ENCODE measurements at places on chromosomes 2 and 18.
A peak's percentile ranks its signal among the peaks of the same experiment; 100 is the strongest.

- DNase-seq = no peak
Measured at GRCh38 chr2:66915237-66915636, 480.3 kb downstream of the MEIS1 start.

DNA sequence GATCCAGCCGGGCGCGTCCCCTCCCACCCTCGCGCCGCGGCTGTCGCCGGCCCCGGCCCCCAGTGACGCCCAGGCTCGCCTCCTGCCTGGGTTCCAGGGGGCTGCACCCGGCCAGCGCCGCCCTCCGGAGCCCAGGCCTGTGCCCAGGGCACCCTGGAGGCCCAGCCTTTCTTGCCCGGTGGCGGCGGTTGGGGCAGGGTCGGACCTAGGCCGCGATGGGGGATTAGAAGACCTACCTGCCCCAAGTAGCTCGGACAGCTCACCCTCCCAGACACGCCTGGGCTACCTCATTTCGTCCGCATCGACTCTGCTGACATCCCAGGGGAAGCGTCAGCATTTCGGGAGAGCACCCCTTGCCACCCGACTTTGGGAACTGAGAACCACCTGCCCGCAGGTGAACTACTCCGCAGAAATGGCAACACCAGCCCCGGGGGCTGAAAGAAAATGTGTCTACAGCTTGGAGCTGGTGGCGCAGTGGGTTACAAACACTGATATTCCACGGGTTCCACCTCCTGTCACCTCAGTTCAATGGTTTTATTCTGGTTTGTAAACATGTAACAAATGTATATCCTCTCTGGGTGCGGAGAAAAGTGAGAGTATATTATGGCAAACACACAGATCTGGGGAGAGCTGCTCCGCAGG is 834 bp upstream of the ARL4C start:
- DNase-seq = peak; percentile 18

DNA sequence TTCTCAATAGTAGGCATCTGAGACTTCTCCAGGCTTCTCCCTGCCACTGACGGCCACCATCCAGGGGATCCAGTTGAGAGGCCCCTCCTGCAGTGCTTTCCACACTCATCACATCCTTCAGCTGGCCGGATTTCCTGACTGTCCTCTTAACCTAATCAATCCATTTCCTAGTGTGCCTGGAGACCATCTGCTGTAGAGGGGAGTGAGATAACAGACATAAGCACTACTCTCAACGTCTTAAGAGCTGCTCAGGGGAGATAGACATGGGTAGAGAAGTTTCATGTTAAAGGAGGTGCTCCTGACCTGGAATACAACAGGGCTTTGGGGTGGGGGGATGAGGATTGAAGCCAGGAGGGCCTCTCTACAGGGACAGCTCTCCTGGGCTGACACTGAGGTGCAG is 14.2 kb downstream of the SPR start:
- DNase-seq = no peak

GRCh38 chr2:188349019-188349418 is 57.3 kb downstream of the GULP1 start:
- DNase-seq = no peak

DNA sequence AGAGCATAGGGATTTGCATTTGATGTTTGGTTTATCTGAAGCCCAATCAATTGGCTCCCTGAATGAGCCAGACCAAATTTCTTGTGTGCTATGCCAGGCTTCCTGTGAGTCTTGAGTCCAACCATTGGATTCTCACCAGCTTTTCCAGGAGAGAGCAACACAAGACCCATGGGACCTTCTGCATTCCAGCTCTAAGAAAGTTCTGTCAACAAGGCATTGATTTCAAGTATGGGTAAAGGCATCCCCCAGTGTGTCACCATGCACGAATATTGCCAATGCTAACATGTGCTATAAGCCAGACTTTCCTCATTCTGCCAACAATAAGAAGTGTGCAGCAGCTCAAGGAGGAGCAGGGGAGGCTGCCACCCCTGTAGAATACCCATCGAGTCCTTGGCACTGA is 266.6 kb downstream of the ETAA1 start:
- no peak for DNase-seq

- no peak for DNase-seq
Measured at GRCh38 chr2:33229646-33230045, 246.8 kb upstream of the RASGRP3 start.

GRCh38 chr2:44686561-44686960 is 254.9 kb upstream of the SIX3 start:
- DNase-seq = no peak

- DNase-seq = no peak
Measured at GRCh38 chr2:104945866-104946265, 92.0 kb downstream of the POU3F3 start.

GRCh38 chr2:222433332-222434173 is 9.2 kb downstream of the SGPP2 start:
- no peak for DNase-seq

GRCh38 chr2:10820978-10821695 is 8.6 kb upstream of the PDIA6 start:
- DNase-seq = no peak

DNA sequence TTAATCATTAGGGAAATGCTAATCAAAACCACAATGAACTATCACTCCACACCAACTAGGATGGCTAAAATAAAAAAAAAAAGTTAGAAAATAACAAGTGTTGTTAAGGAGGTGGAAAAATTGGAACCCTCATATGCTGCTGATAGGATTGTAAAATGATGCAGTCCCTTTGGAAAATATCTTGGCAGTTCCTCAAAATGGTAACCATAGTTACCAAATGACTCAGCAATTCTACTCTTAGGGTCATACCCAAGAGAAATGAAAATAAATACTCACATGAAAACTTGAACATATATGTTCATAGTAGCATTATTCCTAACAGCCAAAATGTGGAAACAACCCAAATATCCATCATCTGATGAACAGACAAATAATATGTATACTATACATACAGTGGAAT is 15.7 kb upstream of the ACVR2A start:
- DNase-seq = no peak

- peak; percentile 17 for DNase-seq
Measured at GRCh38 chr2:217166241-217166850, 306.5 kb upstream of the TNP1 start.

DNA sequence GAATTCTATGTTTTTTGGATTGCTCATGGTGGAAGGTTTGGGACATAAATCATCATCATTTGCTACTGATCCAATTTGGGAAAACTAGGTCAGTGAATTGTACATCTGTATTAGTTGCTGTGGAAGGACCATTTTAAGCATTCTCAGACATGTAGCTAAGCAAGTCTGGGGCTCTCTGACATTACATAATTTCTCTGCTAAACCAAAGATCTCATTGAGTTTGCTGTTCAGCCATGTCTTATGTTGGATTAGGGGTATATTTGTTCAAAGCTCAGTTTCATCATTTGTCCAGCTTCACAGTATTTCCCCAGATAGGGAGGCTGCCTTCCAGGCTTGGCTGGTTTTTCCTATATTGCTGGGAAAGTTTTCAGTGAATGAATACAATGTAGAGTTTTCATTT is 399.7 kb downstream of the MTX2 start:
- no peak for DNase-seq

DNA sequence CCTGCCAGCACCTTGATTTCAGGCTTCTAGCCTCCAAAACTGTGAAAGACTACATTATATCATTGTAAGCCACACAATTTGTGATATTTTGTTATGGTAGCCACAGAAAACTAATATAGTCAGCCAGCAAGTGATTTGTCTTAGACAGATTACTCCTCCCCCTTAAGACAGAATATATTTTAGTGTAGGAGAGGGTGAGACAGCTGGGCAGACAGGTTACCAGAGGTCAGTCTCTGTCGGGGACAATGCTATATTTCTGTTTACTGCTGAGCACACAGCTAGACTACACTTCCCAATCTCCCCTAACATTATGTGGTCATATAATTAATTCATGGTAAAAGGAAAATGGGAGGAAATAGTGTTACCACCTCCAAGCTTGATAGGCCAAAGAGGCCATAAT is 185.8 kb upstream of the PIK3C3 start:
- no peak for DNase-seq

DNA sequence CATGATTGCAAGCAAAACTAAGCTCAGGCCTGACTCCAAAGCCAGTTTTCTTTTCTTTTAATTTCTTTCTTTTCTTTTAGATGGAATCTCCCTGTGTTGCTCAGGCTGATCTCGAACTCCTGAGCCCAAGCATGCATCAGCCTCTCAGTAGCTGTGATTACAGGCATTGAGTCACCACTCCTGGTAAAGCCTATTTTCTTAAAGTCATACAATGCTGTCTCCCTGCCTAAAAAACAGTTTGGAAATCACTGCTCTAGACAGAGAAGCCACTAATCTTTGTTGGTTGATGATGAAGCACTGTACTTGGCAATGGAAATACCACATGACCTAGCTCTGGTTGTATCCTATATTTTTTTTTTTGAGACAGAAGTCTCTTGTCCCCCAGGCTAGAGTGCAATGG is 33.1 kb upstream of the ZNF532 start:
- DNase-seq = no peak

DNA sequence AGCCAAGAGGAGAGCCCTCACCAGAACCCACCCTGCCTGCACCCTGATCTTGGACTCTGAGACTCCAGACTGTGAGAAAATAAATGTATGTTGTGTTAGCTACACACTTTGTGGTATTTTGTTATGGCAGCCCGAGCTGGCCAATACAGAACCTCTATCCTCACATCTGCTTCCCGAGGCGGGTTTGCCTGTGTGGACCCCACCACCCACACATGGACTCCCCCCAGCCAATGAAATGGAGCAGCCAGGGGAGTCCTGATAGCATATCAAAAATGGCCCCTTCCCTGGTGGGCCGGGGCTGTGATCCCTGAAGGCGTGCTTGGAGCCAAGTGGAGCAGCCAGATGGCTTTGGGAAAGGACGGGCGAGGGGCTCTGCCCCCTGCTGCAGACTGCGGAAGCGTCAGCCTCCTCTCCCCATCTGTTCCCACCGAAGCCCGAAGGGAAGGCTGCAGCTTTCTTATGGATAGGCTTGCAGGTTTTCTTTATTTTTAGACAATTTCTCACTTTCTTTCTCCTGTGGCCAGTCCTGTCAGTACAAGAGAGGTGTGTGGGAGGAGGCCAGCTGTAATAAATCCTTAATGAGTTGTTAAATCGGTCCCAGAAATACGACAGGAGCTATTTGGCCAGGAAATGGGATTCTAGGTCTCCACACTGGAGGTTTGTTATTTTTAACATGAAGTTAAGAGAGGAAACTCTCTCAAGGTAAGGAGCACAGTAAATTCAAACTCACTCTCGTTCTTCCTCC is 34.4 kb downstream of the TEX51 start:
- DNase-seq = no peak

- DNase-seq = no peak
Measured at GRCh38 chr2:225064928-225065327, 22.7 kb upstream of the DOCK10 start.

DNA sequence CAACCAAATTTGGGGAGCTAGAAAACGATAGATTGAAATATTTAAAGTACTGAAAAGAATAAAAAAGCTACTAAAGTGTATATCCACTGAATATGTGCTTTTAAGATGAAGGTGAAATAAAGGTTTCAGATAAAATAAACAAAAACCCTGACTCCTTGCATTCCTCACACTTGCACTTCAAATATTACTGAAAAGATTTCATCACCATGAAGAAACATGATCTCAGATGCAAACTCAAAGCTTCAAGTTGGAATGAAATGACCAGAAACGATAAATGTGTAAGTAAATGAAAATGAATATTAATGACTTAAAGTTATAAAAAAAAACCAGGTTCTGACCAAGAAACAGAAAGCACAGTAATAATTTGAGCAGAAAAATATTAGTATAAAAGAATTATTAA is 1246.0 kb upstream of the ACVR2A start:
- DNase-seq = no peak

GRCh38 chr2:11365096-11365879 is 20.9 kb upstream of the ROCK2 start:
- no peak for DNase-seq

DNA sequence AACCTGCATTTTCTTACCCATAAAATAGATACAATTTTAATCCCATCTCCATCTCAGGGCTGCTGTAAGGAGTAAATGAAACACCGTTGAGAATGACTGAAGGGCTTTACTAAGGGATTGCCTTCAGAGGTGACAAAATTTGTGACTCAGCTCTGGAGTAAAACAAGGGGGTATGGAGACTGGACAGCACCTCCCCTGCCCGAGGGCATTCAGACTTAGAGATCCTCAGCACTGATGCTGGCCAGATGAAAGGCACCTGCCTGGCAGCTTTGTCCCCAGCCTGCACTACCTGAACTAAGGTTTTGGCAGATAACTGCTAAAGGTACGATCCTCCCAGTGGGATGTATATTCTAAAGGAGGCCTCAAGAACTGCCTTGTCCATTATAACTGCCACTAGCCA is 105.9 kb upstream of the STPG4 start:
- DNase-seq = no peak

- DNase-seq = no peak
Measured at GRCh38 chr18:70126832-70127231, 78.7 kb downstream of the RTTN start.

DNA sequence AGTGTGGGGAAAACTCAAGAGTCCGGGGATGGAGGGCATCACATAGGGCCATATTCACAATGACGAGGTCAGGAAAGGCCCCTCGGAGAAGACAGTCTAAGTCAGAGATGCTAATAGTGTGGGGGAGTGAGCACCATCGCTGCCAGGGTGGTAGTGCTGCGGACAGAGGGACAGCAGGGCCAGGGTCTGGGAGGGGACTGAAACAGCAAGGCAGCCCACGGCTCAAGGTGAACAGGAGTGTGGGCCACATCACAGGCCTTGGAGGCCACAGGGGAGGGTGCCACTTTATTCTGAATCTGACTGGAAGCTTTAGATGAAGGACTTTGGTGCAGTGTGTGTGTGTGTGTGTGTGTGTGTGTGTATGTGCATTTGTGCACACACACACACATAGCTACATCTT is 130.9 kb upstream of the GLI2 start:
- no peak for DNase-seq

GRCh38 chr2:65326276-65326675 is 98.6 kb downstream of the ACTR2 start:
- DNase-seq = no peak

DNA sequence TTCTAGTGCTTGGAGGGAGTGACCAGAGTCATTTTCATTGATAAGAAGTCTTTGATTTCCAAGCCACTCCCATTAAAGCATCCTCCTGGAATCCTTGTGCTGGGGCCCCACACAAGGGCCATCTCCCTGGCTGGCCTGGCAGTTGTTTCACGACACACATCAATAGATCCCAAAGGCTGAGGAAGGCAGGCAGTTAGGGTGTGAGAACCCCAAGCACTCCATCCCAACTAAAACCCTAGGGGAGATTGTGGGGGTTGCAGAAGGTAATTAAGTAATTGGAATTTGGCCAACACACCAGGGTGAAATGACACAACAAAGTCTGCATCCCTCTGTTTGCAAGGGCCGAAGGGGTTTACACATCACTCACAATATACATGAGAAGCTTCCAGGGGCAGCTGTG is 578.1 kb upstream of the SYT4 start:
- DNase-seq = no peak
